NCI-H524 (cell line): ENCODE measurements at places on chromosomes 11 and 22.
A peak's percentile ranks its signal among the peaks of the same experiment; 100 is the strongest.

- no peak for DNase-seq
Observed at GRCh38 chr11:79294845-79295731, 145.7 kb downstream of the TENM4 start.

DNA sequence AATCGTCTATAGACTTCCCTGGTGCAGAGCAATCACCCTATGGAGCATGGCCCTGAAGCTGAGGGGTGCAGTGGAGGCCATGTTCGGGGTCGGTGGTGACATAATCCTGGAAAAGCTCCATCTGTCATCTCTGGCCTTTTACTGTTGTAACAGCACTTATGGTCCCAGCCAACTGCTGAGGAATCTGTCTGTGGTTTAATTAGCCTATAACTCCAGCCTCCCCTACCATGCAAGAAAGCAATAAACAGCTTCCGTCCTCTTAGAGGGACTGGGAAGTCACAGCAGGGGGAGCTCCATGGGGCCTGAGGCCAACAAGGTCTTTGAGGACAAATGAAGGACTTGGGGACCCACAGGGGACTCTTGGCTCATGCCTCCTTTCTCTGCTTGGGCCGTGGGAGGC, 159.1 kb upstream of the NECTIN1 start:
- DNase-seq = peak; percentile 96

- no peak for DNase-seq
Observed at GRCh38 chr22:40594346-40594745, 42.2 kb downstream of the MRTFA start.

- DNase-seq = no peak
Observed at GRCh38 chr22:44365832-44366231, 53.1 kb upstream of the SHISAL1 start.

GRCh38 chr11:117281159-117281558, 10.0 kb upstream of the BACE1-AS start:
- DNase-seq = no peak

DNA sequence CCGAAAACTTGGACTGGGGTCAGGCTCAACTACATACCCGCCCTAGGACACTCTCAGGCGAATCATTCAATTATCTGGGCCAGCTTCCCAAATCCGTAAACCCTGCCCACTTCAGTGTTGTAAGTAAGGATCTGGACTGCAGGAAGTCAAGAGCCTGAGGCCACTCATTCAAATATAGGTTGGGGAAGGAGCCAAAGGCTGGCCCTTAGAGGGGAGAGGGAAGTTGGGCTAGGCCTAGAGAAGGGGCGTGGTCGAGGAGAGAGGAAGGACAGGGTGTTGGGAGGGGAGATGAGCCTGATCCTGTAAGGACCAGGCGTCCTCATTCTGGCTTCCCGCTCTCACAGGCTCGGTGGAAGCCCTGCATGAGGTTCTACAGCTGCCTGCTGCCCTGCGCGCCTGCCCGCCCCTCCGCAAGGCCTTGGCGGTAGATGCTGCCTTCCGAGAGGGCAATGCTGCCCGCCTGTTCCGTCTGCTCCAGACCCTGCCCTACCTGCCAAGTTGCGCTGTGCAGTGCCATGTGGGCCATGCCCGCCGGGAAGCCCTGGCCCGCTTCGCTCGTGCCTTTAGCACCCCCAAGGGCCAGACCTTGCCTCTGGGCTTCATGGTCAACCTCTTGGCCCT, 3.0 kb downstream of the SAC3D1 start:
- no peak for DNase-seq
